ENCODE measurements at places on chromosomes 4 and X. TPM values are rescaled to one million over a fixed set of nuclear protein-coding genes. Genes with fewer than 3 reads are reported as not detected.
A peak's percentile ranks its signal among the peaks of the same experiment; 100 is the strongest.

GRCh38 chr4:31080887-31081286, 360.7 kb downstream of the PCDH7 start:
- DNase-seq, result no peak

- DNase-seq, result no peak
Measured at GRCh38 chrX:39381422-39381821, 580.2 kb downstream of the MID1IP1 start.

DNA sequence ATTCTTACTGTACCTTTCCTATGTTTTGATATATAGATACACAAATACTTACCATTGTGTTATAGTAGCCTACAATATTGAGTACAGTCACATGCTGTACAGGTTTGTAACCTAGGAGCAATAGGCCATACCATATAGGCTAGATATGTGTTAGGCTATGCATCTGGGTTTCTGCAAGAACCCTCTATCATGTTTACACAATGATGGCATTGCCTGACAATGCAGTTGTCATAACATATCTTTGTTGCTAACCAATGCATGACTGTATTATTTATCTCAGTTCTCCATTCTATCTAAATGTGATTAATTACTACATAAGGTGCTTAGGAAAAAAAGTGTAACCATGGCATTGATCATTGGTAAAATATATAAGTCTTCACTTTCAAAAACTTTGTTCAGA, 10.0 kb upstream of the SPCS3 start:
- no peak for DNase-seq

The FAM9B gene
- total RNA-seq, result not detected

The CXCL8 gene
- 2.4 TPM for total RNA-seq

GRCh38 chrX:30876367-30876766, 12.7 kb downstream of the TAB3 start:
- no peak for DNase-seq

- DNase-seq, result peak; percentile 35
Measured at GRCh38 chrX:65035446-65035770, 59.2 kb upstream of the ZC4H2 start.

DNA sequence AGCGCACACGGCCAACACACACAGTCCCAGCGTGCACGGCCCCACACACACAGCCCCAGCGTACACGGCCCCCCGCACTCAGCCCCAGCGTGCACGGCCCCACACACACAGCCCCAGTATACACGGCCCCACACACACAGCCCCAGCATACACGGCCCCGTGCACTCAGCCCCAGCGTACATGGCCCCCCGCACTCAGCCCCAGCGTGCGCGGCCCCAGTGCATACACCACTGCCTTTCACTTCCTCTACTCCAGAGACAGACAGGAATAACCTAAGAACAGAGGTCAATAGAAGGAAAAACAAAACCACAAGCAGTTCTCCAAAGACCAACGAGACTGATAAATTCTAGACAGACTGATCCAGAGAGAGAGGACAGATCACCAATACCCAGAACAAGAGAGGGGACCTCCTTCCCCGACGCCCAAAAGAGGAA, 17.1 kb downstream of the GAK start:
- no peak for DNase-seq

All from fibroblast of the aortic adventitia (primary cell).